ENCODE measurements at places on chromosomes 4 and X.
A peak's percentile ranks its signal among the peaks of the same experiment; 100 is the strongest.

DNA sequence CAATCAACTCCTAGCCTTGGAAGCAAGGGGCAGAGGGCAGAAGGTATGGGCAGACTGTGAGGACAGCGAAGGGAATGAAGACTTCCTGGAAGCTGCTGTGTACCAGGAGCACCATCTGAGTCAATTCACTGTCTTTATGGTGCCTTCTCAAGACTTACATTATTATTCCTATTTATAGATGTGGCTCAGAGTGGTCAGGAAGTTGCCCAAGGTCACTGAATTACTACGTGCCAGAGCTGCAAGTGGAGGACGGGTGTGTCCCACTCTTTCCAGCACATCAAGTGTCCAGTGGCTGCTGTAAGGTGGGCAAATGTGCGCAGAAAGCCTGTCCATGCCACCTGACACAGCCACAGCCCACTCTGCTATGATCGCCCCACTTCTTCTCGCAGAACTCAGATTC is 32.0 kb downstream of the SMPX start:
- no peak for DNase-seq

- DNase-seq, result no peak
Observed at GRCh38 chr4:52633846-52634245, 25.3 kb downstream of the USP46 start.

GRCh38 chr4:186021461-186022167 is 47.3 kb upstream of the TLR3 start:
- DNase-seq, result no peak

- DNase-seq, result no peak
Observed at GRCh38 chrX:104195013-104195412, 28.8 kb downstream of the FAM199X start.

DNA sequence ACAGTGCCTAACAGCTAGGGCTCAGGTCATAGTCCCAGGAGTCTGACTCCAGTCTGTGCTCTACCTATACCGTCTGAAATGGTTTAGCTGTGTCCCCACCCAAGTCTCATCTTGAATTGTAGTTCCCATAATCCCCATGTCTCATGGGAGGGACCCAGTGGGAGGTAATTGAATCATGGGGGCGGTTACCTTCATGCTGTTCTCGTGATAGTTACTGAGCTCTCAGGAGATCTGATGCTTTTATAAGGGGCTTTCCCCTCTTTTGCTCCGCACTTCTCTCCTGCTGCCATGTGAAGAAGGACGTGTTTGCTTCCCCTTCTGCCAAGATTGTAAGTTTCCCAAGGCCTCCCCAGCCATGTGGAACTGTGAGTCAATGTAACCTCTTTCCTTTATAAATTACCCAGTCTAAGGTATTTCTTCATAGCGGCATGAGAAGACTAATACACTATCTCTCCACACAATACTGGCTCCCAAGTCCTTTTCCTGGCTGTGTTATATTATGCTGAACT is 110.8 kb downstream of the AFAP1 start:
- no peak for DNase-seq

GRCh38 chr4:100466501-100466900 is 51.3 kb downstream of the EMCN start:
- no peak for DNase-seq

DNA sequence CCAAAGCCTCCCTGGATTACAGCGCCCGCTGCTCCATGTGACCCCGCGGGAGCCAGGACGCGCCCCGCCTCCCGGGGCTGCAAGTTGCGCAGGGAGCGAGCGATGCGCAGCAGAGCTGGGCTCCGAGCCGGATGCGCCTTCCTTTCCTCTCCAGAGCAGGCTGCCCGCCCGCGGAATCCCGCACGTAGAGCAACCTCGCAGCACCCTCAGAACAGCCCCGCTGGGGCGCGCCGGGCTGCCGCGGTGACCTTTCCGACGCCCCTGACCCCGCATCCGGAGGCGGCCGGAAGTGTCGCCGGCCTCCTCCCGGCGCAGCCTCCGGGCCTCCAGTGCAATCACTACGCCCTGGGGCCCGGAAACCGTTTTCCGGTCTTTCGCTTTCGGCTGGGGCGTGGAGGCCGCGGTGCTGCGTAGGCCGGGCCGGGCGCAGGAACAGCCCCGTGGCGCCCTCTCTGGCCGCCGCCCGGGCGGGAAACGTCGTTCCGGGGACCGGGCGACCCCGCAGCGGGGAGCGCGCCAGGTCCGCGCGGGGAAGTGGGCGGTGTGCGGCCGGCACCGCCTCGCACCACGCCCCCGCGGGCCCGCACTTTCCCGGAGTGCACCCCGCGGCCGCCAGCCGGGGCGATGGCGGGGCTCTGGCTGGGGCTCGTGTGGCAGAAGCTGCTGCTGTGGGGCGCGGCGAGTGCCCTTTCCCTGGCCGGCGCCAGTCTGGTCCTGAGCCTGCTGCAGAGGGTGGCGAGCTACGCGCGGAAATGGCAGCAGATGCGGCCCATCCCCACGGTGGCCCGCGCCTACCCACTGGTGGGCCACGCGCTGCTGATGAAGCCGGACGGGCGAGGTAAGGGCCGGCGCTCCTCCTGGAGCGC is at the start of gene CYP4V2:
TSS of gene CYP4V2 (plus strand) at position 368 of the 866 bp plus-strand sequence. CDS start at position 625, 257 bp downstream.
- peak; percentile 91 for DNase-seq

DNA sequence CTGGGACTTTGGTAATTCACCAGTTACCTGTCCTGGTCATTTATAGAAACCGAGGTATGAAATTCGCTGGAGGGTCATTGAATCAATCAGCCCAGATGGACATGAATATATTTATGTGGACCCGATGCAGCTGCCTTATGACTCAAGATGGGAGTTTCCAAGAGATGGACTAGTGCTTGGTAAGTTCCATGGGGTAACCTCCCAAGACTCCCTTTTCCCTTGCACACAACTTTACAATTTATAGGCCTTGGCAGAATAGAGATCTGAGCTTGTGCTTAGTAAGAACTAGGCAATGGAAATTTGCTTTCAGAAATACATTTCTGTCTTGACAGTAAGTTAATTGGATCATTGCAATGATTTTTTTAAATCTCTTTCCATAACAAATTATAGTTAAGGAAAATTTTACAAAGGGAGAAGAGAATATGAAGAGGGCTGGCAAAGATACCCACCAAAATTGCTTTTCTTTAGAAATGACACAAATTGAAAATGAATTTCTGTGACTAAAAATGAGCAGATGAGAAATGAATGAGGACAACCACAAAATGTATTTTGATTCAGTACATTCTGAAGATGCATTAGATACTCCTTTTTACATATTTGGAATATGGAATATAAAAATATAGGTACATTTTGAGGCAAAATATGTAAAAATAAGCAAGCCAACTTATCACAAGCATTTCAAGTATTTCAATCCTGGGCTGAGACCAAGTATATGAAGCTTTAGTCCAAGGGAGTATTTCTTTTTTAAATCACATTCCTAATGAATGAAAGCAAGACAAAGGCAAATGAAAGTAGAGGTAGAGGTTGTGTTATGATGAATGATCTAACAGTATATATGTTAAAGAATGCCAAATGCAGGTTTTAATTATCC is 45.9 kb downstream of the PDGFRA start:
- DNase-seq, result no peak

- no peak for DNase-seq
Observed at GRCh38 chrX:120408168-120408567, 46.3 kb downstream of the ATP1B4 start.

DNA sequence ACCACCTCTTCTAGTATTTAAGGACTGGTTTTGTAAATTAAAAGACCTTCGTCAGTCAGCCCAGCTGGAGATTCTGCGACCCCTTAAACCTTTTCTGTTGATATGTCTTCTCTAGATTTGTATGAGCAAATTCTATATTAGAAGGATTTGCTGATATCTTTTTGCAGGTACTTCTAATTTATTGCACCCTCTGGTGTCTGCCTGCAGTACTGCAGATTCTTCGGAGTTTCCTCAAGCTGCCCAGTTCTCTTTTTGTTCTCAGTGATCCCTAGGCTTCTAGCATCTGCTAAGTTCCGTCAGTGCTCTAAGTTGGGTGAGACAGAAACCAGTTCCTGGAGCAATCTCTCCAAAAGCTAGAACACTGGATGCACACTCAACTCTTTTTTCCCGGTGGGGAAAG is 545.2 kb downstream of the C4orf33 start:
- DNase-seq, result peak; percentile 1

DNA sequence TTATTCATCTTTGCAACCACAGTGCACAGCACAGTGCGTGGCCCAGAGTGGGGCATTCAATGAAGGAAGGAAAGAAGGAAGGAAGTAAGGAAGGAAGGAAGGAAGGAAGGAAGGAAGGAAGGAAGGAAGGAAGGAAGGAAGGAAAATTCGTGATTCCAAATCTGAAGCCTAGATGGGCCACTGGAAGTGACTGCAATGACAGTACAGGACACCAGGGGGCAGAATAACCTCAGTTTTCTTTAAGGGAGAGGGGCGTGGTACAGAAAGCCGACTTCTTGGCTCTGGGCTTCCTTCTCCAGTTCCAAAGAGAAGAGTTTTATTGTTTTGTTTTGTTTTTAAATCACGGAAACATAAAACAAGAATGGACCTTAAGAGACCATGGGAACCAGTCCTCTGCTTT is 47.8 kb downstream of the APLN start:
- peak; percentile 62 for DNase-seq

- peak; percentile 13 for DNase-seq
Observed at GRCh38 chr4:182809417-182810102, 107.6 kb downstream of the DCTD start.
